Activated T-helper 2 cell treated with anti-CD3 and anti-CD28 coated beads, Interferon-gamma antibody, Interleukin-2, Interleukin-4, amounts not matched to agents 10 μg/mL and 5 μg/mL and 100 μg/mL, durations not matched to agents 14 hours and 24 hours and 36 hours (primary cell): ENCODE measurements at places on chromosomes 3 and 15. TPM values are rescaled to one million over a fixed set of nuclear protein-coding genes. Genes with fewer than 3 reads are reported as not detected.

TMC3 gene
- not detected in 2 replicates for total RNA-seq

GRCh38 chr3:128123156-128123537 lies 465 bp downstream of the RUVBL1 start:
- no peaks in the 10 kb centered on the region for H3K27me3 ChIP-seq
- H3K4me3 ChIP-seq = peak overlapping the region; percentile 98
- H3K4me1 ChIP-seq = peaks cover 33% of the 10 kb centered on the region
- no peak for DNase-seq
- peaks cover 25% of the 10 kb centered on the region for H3K36me3 ChIP-seq
- peak overlapping the region; percentile 93 for H3K27ac ChIP-seq

- peaks cover 2% of the 10 kb centered on the region for H3K4me1 ChIP-seq
- H3K27ac ChIP-seq = no peak overlapping the region
- peaks cover 19% of the 10 kb centered on the region for H3K27me3 ChIP-seq
- H3K4me3 ChIP-seq = no peak overlapping the region
- no peaks in the 10 kb centered on the region for H3K36me3 ChIP-seq
Measured at GRCh38 chr15:61835496-61836106, 224.6 kb downstream of the VPS13C start.

DNA sequence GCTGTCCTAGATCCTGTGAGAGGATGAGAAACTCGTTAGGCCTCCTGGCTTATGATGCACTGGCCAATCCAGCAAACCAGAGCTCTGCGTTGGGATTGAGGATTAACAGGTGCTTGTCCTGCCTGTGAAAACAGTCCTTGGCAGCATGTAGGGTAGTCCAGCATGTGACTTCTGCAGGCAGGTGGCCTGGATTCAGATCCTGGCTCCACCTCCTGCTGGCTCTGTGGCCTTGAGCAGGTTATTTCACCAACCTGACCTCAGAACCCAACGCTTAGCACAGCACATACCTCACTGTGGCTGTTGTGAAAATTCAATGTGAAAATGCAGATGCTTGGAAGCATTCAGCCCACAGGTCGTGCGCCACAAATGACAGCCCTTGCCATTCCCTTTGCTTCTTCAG lies 33.6 kb downstream of the PLA2G4D start:
- H3K4me1 ChIP-seq = peaks cover 8% of the 10 kb centered on the region
- H3K4me3 ChIP-seq = no peak overlapping the region
- DNase-seq = no peak

MAP1A gene
- 1.9 TPM in 2 replicates for total RNA-seq

- H3K27ac ChIP-seq = no peak overlapping the region
- H3K27me3 ChIP-seq = peaks cover 1% of the 10 kb centered on the region
- H3K36me3 ChIP-seq = peaks cover 17% of the 10 kb centered on the region
- no peak for DNase-seq
Measured at GRCh38 chr3:119636249-119636648, 24.1 kb downstream of the POPDC2 start.

CAND2 gene
- 1.1 and 2.0 TPM in 2 replicates for total RNA-seq

- no peak for DNase-seq
- peaks cover 21% of the 10 kb centered on the region for H3K4me1 ChIP-seq
- no peak overlapping the region for H3K4me3 ChIP-seq
- peaks cover 21% of the 10 kb centered on the region for H3K36me3 ChIP-seq
- no peak overlapping the region for H3K27ac ChIP-seq
- no peaks in the 10 kb centered on the region for H3K27me3 ChIP-seq
Measured at GRCh38 chr3:47778746-47779145, 2.9 kb downstream of the SMARCC1 start.

DNA sequence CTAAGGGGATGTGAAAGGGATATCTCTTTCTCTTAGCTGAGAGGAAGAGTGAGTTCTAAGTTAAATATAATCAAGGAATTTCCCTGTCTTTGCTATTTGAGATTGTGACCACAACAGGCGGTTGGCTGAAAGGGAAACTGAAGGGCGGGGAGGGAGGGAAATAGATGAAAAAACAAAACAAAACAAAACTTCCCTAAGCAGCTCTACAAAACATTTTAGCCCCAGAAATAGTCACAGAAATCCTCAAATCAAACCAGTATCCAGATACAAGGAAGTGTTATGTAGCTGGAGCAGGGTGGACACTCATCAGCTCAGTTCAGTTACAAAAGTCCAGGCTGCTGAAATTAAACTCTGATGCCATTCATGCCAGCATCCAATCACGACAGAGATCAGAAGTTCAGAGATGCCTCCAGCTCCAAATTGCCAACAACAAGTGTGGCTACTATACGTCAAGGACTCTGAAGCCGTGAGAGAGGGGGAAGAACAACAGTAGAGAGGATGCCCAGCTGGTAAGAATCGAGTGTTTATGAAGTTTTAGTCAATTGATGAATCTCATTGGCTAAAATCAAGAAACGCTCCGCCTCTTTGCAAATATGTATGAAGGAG lies 319 bp upstream of the TP63 start:
- no peak for DNase-seq
- peaks cover 10% of the 10 kb centered on the region for H3K36me3 ChIP-seq
- H3K27ac ChIP-seq = peak overlapping the region; percentile 86

GRCh38 chr3:62718011-62718410 lies 157.2 kb downstream of the CADPS start:
- no peak overlapping the region for H3K4me3 ChIP-seq
- no peaks in the 10 kb centered on the region for H3K36me3 ChIP-seq
- H3K4me1 ChIP-seq = no peaks in the 10 kb centered on the region
- DNase-seq = no peak
- no peaks in the 10 kb centered on the region for H3K27me3 ChIP-seq
- no peak overlapping the region for H3K27ac ChIP-seq

GMNC gene
- total RNA-seq = not detected in 2 replicates

COL6A5 gene
- not detected in 2 replicates for total RNA-seq

AP3B2 gene
- not detected in 2 replicates for total RNA-seq

DNA sequence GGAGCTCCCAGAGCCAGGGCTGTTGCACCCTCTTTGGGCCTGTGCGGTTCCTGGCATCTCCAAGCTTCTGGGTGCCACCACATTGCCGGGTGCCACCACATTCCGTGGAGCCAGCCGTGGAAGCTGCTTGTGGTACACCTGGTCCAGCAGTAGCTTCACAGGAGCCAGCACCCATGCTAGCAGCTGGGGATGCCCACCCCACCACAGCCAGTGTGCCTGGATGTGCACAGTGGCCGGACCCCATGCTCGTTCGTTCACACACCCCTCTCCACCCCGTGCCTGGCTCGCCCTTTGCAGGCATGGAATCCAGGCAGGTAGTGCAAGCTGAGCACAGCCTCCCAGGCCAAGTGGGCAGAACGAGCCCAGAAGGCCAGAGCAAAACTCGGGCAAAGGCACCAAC lies 1029.8 kb upstream of the GBE1 start:
- no peaks in the 10 kb centered on the region for H3K27me3 ChIP-seq
- H3K36me3 ChIP-seq = no peaks in the 10 kb centered on the region
- DNase-seq = no peak
- no peaks in the 10 kb centered on the region for H3K4me1 ChIP-seq
- H3K4me3 ChIP-seq = no peak overlapping the region

CCRL2 gene
- total RNA-seq = 1.2 and 1.6 TPM in 2 replicates

DNA sequence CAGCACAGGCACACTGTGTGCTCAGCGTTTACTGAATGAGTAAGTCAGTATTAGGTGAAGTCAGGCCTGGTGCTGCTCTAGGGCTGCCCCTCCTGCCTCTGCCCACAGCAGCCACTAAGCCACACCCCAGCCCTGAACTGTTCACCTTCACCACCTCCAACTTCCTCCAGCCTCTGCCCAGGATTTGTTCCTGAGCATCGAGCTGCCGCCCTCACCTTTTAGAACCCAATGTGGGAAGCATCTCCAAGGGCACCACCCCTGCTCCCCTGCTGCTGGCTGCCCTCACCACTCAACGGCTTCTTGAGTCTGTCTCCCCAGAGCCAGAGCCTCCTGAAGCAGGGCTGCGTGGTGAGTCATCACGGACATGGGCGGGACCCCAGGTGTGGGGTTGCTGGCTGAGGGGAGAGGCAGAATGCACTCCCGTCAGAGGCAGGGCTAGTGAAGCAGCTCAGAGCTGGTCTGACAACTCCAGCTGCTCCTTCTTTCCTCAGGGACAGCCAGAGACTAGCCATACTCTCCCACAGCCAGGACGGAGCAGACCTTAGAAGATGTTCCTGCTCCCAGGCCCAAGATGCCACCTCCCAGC lies 5.8 kb downstream of the HYAL2 start:
- H3K27me3 ChIP-seq = no peaks in the 10 kb centered on the region
- no peak for DNase-seq
- H3K4me1 ChIP-seq = peaks cover 13% of the 10 kb centered on the region
- no peak overlapping the region for H3K4me3 ChIP-seq
- peak overlapping the region; percentile 40 for H3K27ac ChIP-seq

LDHAL6B gene
- not detected in 2 replicates for total RNA-seq

GRCh38 chr3:150251187-150252062 lies 156.7 kb upstream of the TSC22D2 start:
- no peak overlapping the region for H3K4me3 ChIP-seq
- H3K36me3 ChIP-seq = no peaks in the 10 kb centered on the region
- DNase-seq = no peak

DNA sequence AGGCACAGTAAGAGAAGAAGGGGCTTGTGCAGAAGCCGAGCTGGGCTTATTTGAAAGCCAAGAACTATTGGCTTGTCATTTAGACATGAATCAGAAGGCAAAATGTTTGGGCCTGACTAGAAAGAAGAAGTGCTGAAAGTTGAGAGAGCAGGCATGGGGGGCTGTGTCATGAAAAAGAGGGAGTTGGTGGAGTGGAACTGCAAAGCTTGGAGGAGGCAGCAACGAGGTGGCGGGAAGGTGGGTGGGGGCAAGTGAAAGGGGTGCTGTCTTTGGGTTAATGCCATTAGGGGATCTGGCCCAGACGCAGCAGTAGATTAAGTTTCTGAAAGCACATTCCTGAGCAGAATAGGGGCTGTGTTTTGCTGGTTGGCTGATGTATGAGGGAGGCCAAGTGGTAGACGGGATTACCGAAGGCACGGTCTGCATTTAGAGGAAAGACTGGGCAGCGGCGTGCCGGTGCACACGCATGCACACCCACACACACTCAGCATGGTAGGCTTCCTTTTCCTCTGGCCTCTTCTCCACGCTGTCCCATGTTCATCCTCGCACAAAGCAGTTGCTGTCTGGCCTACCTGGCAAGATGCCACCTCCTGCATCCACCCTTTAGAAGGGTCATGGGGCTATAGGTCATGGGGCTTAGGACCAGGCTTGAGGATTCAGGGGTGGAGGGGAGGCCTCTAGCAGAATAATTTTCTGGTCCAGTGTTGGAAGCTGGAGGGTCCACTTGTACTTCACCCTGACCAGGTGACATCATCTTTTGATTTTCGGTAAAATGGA lies 43.0 kb downstream of the BOC start:
- H3K4me1 ChIP-seq = peaks cover 10% of the 10 kb centered on the region
- no peaks in the 10 kb centered on the region for H3K36me3 ChIP-seq
- no peak for DNase-seq
- H3K4me3 ChIP-seq = no peak overlapping the region

WNT5A gene
- total RNA-seq = 0.05 TPM in 2 replicates

DNA sequence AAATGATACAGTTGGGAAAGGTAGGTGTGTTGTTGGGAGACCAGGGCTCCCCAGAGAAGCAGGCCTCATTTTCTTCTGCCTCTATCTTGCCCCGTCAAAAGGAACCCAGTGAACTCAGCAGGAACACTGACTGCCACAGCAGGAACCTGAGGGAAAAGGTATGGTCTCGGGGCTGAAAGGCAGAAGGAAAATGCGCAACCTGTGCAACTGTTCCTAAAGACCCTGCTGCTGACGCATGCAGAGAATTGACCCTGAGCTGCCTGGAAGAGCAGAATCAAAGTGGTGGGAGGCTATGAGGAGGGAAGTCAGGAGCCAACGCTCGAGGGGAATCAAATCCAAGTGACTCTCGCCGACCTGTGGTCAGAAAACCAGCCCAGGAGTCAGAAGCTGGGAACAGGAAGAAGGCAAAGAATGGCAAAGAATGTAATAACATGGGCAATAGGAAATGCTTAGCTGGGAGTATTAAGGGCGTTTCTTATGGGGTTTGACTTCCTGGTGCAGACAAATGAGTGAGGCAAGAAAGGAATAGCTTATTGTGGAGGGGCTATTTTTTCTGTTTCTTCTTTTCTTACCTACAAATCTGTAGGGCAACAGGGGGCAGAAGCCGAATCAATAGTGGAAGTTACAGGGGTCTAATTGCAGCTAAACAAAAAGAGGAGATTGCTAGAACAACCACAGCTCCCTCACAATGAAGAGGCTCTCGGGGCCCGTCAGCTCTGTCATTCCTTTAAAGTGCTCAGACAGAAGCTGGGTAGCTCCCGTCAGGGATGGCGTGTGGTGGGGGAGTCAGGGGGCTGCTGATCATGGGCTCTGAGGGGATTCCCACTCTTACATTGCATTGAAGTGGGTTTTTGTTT lies 65.4 kb upstream of the DLG1 start:
- peaks cover 8% of the 10 kb centered on the region for H3K36me3 ChIP-seq
- no peak overlapping the region for H3K4me3 ChIP-seq
- no peak for DNase-seq

- no peak overlapping the region for H3K27ac ChIP-seq
- no peaks in the 10 kb centered on the region for H3K4me1 ChIP-seq
- DNase-seq = no peak
- H3K4me3 ChIP-seq = no peak overlapping the region
- H3K27me3 ChIP-seq = no peaks in the 10 kb centered on the region
- H3K36me3 ChIP-seq = no peaks in the 10 kb centered on the region
Measured at GRCh38 chr15:27973886-27974285, 125.2 kb downstream of the OCA2 start.

SNTN gene
- total RNA-seq = not detected in 2 replicates

DNA sequence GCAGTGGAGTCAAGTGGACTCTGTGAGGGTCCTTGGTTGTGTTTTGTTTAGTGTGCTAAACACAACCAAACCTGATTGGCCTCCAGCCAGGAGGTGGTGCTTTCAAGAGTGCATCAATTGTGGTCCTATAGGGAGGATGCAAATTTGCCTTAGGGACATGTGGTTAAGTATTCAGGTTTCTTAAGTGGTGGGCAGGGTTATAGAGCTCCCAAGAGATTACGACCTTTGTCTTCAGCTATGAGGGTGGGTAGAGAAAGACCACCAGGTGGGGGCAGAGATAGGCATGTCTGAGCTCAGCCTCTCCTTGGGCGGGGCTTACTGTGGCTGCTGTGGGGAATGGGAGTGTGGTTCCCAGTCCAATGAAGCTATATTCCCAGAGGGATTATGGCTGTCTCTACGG lies 186.6 kb downstream of the SQOR start:
- H3K27me3 ChIP-seq = no peaks in the 10 kb centered on the region
- H3K27ac ChIP-seq = no peak overlapping the region
- no peaks in the 10 kb centered on the region for H3K36me3 ChIP-seq
- DNase-seq = no peak

GRCh38 chr15:35757361-35757760 lies 211.4 kb upstream of the DPH6 start:
- DNase-seq = no peak
- H3K36me3 ChIP-seq = no peaks in the 10 kb centered on the region
- no peak overlapping the region for H3K4me3 ChIP-seq
- H3K27ac ChIP-seq = no peak overlapping the region
- H3K4me1 ChIP-seq = no peaks in the 10 kb centered on the region

- H3K27ac ChIP-seq = no peak within 1 kb of the TSS
- H3K4me1 ChIP-seq = no peaks in the 10 kb centered on the region
- no peaks in the 10 kb centered on the region for H3K36me3 ChIP-seq
- no peak for DNase-seq
- no peak within 1 kb of the TSS for H3K4me3 ChIP-seq
Measured at GRCh38 chr15:78340231-78341056, at the start of gene CRABP1. CRABP1 (plus strand) TSS chr15:78340353; CDS start chr15:78340429, 76 bp downstream.

- H3K27ac ChIP-seq = no peak overlapping the region
- no peaks in the 10 kb centered on the region for H3K4me1 ChIP-seq
- H3K4me3 ChIP-seq = no peak overlapping the region
- H3K27me3 ChIP-seq = peaks cover 14% of the 10 kb centered on the region
- no peaks in the 10 kb centered on the region for H3K36me3 ChIP-seq
- no peak for DNase-seq
Measured at GRCh38 chr3:131620977-131621376, 118.2 kb upstream of the MRPL3 start.

GRCh38 chr3:179706233-179706632 lies 53.4 kb downstream of the USP13 start:
- H3K27ac ChIP-seq = no peak overlapping the region
- DNase-seq = no peak
- H3K4me1 ChIP-seq = no peaks in the 10 kb centered on the region
- H3K27me3 ChIP-seq = no peaks in the 10 kb centered on the region
- H3K4me3 ChIP-seq = no peak overlapping the region
